NCI-H1930 (cell line): ENCODE measurements at places on chromosomes 1 and 21.
A peak's percentile ranks its signal among the peaks of the same experiment; 100 is the strongest.

DNA sequence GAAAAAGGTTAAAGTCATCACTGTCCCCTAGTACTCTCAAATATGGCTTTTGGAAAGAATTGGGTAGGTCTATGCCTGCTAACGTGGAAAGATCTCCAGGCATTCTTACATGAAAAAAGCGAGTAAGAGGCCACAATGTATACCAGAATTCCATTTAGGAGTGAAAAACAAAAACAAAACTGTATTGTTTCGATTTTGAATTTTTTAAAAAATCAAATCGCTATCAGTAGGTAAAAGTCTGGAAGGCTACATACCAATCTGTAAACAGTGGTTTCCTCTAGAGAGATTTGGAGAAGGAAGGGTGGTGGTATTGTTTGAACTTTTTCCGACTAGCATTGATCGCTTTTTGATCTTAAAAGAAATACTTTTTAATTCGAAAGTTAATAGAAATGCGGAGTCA lies 55.9 kb downstream of the RRAGC start:
- DNase-seq = no peak

GRCh38 chr1:98426092-98426491 lies 235.4 kb upstream of the SNX7 start:
- DNase-seq = no peak

DNA sequence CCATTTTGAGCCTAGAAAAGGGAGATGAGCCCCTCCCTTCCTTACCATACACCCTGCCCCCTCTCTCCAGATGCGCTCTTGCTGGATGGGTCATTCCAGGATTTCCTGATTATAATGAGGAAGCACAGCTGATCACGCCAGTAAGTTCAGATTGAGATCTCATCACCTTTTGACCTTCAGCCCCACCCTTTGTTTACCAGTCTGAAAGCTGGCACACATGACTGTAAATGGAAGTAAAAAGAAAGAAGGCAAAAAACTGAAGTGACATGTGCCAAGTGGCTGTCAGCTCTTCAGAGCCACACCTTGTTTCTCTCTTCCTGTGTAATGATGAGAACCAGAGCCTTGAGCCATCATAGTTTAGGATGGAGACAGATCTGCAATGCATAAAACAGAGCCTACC lies 27.9 kb downstream of the S1PR1 start:
- no peak for DNase-seq

DNA sequence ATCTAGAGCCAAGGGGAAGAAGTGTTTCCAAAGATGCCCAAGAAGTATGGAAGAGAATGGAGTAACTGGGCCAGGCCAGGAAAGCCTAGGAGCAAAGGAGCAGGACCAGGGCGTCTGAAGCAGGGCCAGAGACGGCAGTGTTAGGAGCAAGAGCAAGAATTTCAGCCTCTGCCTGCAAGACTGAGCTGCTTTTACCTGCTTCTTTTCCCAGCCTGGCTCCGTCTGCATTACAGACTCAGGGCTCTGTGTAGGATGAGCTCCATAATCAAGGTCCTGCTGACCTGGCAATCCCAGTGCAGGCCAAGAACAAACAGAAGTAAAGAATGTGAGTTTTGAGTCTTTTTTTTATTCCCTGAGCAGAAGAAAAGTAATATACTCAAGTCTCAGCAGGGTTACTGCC lies 10.1 kb downstream of the FMO1 start:
- DNase-seq = no peak

- DNase-seq = no peak
These were observed 21.3 kb downstream of the ALPL start for GRCh38 chr1:21530368-21531016.

DNA sequence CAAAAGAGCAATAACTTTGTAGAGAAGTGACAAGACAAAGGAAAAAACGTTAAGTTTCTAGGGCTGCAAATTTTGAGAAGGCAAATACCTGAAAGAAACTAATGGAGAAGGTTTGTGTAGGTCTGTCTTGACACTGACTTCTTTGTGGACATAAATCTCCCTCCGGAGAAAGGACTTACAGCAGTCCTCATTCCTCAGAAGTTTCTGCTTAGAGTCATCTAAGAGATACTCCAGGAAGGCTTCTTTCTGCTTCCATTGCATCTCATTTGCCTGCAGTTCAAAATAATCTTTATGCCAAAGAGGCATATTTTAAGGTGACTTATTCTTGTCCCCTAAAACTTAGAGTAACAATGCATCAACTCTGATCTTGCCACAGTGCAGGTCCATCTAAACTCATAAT lies 4.4 kb upstream of the C4BPB start:
- no peak for DNase-seq

GRCh38 chr1:196180847-196181593 lies 427.2 kb downstream of the KCNT2 start:
- no peak for DNase-seq

DNA sequence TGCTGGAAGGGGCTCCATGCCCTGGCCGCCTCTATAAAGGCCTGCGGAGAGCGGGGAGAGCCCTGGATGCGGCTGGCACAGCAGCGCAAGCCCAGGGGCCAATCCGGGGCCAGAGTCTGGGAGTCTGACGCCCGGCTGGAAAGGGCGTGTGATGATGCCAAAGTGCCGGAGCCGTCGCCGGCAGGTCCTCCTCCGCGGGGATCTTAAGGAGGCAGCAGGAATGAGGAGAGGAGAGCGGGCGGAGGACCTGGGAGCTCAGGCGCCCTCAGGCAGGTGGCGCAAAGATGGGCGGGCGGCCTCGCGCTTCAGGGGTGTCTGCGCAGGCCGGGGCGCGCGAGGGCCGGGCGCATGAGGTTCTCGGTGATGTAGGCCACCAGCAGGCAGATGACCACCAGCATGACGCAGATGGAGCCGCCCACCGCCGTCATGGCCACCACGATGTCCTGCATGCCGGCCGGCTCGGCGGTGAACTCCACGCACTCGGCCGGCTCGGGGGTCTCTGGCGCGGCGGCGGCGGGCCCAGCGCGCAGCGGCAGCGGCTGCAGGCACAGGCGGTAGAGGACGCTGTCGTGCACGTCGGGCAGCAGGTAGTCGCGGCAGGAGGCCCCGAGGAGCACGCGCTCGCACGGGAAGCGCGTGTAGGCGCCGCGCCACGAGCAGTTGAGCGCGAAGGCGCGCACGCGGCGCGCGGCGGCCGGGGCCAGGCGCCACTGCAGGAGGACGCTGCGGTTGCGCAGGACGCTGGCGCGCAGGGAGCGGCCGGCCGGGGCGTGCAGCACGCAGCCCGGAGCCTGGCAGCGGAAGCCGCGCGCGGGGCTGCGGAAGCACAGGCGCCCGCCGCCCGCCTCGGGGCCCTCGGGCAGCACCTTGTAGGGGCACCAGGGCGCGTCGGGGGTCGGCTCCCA lies 653 bp downstream of the FNDC10 start:
- no peak for DNase-seq

DNA sequence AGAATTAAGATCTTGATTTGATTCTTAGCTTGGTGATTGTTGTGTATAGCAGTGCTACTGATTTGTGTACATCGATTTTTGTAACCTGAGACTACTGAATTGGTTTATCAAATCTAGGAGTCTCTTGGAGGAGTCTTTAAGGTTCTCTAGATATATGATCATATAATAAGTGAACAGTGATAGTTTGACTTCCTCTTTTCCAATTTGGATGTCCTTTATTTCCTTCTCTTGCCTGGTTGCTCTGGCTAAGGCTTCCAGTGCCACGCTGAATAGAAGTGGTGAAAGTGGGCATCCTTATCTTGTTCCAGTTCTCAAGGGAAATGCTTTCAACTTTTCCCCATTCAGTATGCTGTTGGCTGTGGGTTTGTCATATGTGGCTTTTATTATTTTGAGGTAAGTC lies 61.5 kb upstream of the LYST start:
- no peak for DNase-seq

- no peak for DNase-seq
These were observed 18.5 kb upstream of the ADARB1 start for GRCh38 chr21:45055861-45056260.

- no peak for DNase-seq
These were observed 80.8 kb upstream of the HNRNPU start for GRCh38 chr1:244945109-244945671.

GRCh38 chr1:239527051-239527693 lies 140.8 kb downstream of the CHRM3 start:
- no peak for DNase-seq

GRCh38 chr21:38716942-38717341 lies 88.8 kb upstream of the ETS2 start:
- DNase-seq = no peak

DNA sequence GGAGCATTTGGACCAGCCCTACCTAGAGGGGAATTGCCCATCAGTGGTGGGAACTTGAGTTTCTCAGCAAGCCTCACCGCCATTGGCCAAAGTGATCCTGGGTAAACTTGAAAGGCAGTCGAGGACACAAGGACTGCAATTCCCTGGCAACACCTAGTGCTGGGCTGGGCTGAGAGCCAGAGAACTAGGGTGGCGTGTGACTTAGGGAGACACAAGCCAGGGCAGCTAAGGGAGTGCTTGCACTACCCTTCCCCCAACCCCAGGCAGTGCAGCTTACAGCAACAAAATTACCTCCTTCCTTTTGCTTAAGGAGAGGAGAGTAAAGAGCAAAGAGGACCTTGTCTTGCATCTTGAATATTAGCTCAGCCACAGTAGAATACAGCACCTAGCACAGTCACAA lies 176.9 kb upstream of the PRMT6 start:
- no peak for DNase-seq

- DNase-seq = peak; percentile 18
These were observed 12.0 kb downstream of the OR2M4 start for GRCh38 chr1:248243204-248243603.

- DNase-seq = no peak
These were observed 89.9 kb upstream of the CXADR start for GRCh38 chr21:17422931-17423330.

DNA sequence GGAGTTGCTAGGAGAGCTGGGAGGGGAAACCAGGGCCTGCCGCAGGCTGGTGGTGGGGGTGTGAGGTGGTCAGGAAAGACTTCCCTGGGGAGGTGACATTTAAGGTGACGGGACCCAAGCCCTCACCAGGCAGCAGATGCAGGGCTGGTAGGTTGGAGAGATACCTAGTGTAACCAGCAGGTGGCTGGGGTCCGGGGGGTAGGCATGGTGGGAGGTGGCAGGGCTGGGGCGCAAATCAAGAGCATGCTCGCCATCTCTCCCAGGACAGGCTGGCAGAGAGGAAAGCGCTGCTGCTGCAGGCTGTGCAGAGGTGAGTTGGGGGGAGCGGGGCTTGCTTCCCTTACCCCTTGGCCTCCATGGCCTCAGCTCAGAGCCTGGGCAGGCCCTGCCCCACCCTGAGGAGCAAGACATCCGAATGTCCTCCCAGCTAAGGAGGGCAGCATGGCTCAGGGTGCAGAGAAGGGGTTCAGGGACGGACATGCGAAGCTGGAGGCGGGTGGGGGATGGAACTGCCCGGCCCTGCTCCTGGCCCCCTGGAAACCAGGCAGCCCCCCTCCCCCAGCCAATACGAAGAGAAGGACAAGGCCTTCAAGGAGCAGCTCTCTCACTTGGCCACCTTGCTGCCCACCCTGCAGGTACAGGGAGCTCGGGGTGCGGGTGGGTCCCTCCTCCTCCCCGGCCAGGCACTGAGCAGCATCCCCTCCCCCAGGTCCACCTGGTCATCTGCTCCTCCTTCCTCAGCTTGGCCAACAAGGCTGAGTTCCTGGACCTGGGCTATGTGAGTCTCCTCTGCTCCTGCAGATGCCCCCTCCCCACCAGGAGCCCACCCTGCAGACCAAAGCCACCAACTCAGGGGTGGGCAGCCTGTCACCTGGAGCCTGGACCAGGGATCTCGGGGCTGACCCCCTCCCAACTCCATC lies 4.0 kb downstream of the RNF207 start:
- DNase-seq = no peak

DNA sequence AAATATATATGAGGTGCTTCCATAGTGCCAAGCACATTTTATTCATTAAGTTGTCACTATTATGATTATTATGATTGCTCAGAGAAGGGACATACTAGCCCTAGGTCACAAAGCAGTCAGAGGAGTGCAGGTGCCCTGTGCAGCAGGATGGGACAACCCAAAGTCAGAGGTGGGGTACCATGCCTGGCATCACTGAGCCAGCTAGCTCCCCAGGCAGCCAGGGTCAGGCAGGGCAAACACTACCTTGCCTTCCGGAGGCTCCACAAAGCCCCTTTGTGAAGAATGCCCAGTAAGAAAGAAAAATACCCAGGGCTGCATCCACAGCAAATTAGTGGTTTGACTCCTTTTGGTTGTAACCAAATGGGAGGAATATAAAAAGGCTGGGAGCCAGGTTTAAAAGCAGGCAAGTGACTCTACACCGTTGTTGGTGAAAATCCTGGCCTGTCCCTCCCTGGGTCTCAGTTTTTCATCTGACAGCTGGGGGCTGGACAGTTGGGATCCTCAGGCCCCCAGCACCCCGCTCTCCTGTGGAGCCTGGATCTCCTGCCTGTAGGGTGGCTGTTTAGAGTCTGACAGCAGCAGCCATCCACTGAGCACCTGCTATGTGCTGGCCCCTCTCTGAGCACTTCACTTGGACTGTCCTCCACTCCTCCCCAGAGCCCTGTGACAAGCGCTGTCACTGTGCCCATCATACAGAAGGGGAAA lies 98.8 kb downstream of the GLIS1 start:
- no peak for DNase-seq

DNA sequence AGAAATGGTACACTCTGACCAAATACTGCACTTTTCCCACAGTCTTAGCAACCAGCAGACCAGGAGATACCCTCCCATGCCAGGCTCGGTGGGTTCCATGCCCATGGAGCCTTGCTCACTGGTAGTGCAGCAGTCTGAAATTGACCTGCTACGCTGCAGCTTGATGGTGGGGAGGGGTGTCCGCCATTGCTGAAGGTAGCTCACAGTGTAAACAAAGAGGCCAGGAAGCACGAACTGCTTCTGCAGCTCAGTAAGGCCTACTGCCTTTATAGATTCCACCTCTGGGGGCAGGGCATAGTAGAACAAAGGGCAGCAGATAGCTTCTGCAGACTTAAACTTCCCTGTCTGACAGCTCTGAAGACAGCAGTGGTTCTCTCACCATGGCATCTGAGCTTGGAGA lies 12.3 kb upstream of the IFI44L start:
- DNase-seq = no peak

- no peak for DNase-seq
These were observed 7.2 kb upstream of the WARS2 start for GRCh38 chr1:119147661-119148090.

- no peak for DNase-seq
These were observed 4.6 kb downstream of the TMEM63A start for GRCh38 chr1:225877580-225877979.

DNA sequence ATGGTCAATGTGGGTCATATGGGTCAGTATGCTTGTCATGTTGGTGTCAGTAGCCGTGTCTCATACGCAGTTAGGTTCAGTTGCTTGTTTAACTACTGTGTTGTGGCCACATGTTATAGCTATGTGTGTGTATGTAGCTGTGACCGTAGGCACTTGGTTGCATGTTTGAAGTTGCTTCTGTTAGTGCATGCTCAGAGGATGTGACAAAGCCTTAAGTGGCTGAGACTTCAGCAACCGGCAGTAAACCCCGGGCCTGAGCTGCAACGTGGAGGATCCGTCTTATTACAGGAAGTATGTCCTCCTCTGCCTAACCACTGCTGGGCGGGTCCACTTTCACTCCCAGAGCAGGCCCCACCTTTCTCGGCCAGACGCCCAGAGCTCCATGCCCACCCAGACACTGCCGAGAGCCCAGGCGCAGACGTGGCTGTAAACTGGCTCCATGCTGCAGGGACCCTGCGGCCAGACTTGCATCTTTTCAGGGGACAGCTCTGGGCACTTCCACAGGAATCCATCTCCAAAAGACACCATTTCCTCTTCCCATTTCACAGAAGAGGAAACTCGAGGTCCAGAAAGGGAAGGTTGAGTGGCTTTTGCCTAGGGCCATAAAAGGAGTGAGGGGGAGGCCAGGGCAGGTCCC lies 2.2 kb downstream of the TCEA3 start:
- DNase-seq = no peak
